NCI-H1092 (cell line): ENCODE measurements at places on chromosomes 2 and 18.

DNA sequence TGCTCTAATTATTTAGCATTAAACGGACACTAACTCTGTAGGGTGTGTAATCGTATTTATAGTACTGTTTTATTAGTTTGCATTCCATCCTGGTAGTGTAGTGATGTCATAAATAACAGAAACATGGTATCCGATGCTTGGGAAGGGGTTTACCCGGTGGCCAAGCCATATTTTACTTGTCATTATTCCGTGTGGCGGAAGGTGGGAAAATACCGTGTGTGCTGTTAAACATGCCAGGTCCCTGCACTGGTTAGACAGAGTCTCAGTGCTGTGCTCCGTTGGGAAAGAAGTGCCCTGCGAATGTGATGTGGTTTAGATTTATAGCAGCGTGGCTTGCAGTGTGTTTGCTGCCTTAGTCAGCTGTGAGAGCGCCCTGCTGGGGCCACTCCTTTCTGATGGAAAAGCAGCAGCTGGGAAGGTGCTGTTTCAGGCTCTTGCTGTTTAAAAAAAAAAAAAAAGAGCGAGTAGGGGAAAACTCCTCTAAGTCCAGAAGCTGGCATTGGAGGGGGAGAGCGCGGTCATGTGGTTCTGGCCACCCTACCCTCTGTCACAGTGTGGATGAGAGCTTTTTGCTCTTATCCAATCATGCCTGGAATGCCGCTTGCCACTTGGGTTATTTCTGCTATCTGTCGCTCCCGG lies 211.0 kb downstream of the NEDD4L start:
- DNase-seq: no peak

GRCh38 chr2:190582019-190582418 lies 47.5 kb upstream of the NEMP2 start:
- no peak for DNase-seq

DNA sequence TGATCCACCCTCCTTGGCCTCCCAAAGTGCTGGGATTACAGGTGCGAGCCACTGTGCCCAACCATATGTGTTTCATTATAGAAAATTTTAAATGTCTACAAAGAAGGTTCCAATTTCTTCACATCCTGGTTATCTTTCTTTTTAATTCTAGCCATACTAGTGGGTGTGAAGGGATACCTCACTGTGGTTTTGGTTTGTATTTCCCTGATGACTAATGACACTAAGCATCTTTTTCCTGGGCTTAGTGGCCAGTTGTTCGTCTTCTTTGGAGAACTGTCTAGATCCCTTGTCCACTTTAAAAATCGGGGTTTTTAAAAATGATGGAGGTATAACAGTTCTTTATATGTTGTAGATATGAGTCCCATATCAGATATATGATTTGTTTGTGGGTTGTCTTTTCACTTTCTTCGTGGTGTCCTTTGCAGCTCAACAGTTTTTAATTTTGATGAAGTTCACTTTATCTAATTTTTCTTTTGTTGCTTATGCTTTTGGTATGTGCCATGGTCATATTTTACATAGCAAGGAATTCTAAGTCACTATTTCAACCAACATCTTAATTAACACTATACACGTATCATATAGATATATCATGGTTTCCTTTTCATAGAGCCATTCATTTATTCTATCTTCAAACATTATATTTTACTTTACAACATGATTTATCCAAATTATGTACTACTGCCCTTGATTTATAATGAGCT lies 135.0 kb upstream of the RIOK3 start:
- DNase-seq: no peak

DNA sequence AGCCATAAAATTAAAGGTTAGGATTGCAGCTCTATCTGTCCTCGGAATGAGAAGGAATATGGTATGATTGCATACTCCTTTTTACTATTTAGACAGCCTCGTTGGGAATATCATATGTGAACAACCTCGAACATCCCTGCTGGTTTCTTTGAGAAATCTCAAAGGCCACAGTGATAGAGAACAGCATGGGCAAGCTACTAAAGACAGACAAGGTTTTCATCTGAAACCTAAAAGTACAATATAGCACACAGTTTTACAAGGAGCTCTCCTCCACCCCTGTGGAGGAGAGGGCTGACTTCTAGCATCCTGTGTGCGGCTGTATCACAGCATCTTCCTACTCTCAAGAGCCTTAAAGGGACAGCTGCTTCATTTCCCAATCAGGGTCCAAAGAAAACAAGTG lies 104.3 kb downstream of the VWC2L start:
- DNase-seq: no peak

DNA sequence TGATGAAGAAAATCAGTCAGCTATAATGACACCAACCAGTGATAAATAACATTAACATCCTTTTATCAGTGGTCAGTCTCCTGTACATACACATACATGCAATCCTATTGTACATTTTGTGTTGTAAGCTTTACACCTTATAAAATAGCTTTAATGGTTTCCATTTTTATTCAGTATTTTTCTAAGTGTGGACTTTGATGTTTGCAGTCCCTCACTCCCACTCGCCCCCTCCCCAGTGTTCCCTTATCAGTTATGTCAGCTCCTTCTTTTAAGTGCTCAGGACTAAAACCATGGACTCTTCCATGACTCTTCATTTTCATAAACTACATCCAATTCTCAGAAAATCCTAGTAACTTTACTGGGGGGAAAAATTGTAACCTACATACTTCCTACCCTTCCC lies 713.0 kb downstream of the LRRTM4 start:
- DNase-seq: no peak

DNA sequence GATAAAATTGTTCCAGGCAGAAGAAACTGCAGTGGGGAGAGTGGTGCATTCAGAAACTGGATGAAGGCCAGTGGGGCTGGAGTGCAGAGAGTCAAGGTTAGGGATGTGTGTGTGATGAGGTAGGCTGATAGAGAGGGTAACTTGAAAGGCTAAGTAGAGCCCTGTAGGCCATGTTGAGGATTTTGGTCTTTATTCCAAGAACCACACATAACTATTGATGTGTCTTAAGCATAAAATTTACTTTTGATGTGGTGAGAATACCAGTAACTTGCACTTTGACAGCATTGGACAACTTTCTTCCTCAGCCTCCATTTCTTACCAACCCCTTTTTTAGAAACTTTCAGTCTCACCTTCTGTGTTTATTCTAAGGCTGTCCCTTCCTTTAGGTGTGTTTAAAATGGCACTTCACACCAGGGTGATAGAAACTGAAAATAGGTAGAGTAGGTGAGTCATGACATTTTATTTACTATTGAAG lies 22.6 kb downstream of the MTX2 start:
- DNase-seq: no peak

DNA sequence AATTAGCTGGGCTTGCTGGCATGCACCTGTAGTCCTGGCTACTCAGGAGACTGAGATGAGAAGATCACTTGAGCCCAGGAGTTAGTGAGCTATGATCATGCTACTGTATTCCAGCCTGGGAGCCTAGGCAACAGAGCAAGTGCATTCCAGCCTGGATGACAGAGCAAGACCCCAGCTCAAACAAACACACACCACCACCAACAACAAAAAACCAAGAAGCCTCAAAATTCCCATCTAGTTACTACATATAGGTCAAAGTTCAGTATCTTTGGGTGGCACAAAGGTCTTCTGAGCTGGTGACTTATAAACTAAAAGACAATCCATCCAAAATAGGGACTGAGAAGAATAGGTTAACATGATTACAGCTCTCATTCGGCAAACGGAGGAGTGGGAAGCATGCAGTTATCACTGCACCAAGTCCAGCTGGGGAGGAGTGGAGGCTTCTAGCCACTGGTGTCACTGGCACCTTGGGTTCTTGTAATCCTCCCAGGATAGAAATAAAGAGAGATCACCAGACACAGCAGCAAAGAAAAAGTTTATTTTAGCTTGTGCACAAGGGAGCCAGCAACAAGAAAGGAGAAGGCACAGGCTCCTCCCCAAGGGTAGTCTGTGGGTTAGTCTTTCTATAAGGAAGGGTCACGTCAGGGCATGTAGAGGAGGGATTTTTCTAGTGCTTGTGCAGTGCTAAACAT lies 57.4 kb downstream of the SH2D6 start:
- DNase-seq: no peak

- DNase-seq: no peak
These were observed 83.2 kb downstream of the COMMD1 start for GRCh38 chr2:61988462-61989366.

GRCh38 chr18:55544014-55544413 lies 44.0 kb downstream of the TCF4 start:
- DNase-seq: no peak

DNA sequence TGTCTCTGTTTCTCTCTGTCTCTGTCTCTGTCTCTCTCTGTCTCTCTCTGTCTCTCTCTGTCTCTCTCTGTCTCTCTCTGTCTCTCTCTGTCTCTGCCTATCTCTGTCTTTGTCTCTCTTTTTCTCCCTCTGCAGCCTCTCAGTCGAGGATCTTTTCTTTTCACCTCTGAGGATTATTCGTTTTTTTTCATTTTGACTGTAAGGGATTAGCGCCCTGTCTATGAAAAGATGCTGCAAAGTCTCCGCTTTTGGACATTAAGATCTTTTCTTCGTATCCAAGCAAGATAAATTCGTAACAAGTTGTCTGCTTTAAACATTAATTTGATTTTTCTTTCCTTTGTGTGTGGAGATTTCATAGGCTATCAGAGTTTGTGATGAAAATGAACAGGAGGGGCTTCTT lies 191.2 kb upstream of the TPO start:
- no peak for DNase-seq

DNA sequence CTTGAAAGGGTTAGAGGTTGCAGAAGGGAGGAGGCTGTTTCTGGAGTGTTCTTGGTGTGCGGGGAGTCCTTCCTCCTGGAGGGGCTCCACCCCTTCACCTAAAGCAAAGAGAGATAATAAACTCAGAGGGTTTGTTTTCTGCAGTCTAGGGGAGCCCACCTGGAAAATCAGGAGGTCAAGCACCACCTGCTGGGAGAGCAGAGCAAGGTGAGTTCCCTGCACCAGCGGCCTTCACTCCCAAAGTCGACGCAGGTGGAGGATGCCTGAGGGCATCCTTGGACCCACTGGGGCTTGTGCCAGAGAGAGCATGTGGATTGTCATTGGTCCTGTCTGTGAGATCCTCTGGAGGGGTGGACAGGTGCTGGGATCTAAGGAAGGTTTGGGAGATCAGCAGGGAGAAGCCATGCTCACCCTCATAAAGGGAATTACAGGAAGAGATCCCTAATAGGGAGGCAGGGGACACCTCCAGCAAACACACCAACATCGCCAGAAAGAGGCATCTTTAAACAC lies 116.7 kb downstream of the KCNF1 start:
- DNase-seq: no peak

- no peak for DNase-seq
These were observed 3.0 kb downstream of the TTC32 start for GRCh38 chr2:19898592-19899329.

DNA sequence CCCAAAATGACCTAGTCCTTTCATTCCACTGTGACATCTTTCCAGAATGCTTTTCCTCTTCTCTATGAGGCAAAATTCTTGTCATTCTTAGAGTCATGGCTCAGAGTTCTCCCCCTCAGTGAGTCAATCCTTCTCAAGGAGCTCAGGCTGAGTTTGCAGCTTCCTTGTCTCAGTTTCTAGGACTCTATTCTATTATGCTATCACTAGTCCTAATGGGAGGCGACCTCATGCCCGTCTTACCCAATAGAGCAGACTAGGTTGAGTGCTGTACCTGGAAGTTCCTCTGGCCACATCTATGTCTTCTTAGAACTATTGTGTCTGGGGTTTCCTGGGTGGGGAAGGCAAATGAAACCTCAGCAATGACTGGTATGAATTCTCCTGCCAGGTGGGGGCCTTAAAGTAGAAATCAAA lies 51.5 kb downstream of the HAUS1 start:
- DNase-seq: no peak

GRCh38 chr18:47946889-47947288 lies 16.4 kb upstream of the SMAD2 start:
- DNase-seq: no peak

DNA sequence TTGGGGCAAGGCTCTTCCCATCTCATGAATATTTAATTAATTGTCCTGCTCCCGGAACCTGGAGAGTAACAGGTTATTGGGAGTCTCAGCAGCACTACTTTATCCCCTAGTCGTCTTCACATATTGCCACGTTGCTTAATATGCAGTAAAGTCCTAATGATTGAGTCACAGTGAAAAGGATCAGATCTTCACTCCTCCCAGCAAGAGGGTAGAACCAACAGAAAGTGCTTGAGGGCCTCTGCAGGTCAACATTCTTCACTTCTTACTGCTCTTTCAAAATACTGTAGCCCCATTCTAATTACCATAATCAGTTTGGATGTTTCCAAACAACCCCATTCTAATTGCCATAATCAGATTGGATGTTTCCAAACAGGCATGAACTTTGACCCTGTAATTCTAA lies 801.0 kb downstream of the LRRTM4 start:
- DNase-seq: no peak

- DNase-seq: no peak
These were observed 336.7 kb upstream of the ATP5MC3 start for GRCh38 chr2:175518206-175518605.

DNA sequence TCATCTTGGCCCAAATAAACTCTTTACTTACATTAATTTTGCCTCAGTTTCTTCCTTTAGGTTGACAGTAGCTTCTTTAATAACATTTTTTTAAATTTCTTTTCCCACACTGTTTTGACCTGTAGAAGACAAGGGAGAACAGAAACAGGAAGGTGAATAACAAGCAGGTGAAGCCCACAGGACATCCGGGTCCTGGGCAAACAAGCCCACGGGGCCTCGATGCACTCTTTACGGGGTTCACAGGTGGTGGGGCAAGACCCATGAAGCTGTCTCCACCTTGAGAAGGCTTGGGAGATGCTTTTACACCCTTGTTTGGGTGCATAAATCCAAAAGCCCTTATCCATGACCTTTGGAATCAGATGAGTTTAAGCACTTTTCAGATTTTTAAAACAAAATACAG lies 301.0 kb upstream of the MGAT5 start:
- no peak for DNase-seq

GRCh38 chr2:236545248-236545658 lies 24.4 kb upstream of the ACKR3 start:
- no peak for DNase-seq

- no peak for DNase-seq
These were observed 6.6 kb upstream of the KANSL1L start for GRCh38 chr2:210177769-210178168.

DNA sequence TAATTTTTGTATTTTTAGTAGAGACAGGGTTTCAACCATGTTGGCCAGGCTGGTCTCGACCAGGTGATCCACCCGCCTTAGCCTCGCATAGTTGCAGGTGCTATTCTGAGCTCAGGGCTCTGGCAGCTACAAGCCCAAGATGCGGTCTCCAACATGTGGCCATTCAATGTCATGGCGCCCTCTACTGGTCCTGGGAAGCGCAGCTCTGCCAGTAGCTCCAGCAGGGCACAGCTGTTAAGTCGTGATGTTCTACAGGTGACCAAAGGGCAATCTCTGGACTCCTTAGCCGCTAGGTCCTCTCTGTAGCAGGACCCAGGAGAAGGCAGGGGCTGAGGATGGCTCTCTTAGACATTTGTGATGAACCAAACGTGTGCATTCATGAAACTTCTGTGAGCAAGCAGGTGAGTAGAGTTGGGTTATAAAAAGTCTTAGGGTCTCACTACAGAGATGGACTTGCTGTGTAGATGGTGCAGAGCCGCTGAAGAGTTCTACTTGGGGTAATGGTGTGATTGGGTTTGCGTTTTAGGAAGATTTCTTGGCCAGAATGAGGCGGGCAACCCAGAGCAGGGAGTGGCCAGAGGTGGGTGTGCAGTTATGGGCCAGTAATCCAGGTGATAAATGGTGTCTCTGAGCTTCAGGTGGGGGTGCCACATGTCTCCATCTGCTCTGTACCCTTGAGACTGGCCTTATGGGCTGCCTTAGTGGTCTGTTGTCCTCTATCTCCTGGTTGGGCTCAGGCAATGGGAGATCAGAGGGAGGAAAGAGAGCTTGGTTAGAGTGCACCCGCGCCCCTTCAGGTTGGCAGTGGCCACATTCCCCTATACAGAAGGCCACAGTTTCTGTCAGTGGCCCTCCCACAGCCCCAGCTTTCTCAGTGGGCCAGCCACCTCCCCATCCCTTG lies 31.0 kb downstream of the IL37 start:
- peak; percentile 44 for DNase-seq
